ENCODE measurements at places on chromosomes 2 and 18.

- DNase-seq, result no peak
Measured at GRCh38 chr2:234673501-234673900, 176.6 kb upstream of the ARL4C start.

- peak; percentile 25 for DNase-seq
Measured at GRCh38 chr18:36756242-36756641, 72.6 kb downstream of the TPGS2 start.

GRCh38 chr2:140457483-140457882 lies 1673.3 kb downstream of the LRP1B start:
- no peak for DNase-seq

DNA sequence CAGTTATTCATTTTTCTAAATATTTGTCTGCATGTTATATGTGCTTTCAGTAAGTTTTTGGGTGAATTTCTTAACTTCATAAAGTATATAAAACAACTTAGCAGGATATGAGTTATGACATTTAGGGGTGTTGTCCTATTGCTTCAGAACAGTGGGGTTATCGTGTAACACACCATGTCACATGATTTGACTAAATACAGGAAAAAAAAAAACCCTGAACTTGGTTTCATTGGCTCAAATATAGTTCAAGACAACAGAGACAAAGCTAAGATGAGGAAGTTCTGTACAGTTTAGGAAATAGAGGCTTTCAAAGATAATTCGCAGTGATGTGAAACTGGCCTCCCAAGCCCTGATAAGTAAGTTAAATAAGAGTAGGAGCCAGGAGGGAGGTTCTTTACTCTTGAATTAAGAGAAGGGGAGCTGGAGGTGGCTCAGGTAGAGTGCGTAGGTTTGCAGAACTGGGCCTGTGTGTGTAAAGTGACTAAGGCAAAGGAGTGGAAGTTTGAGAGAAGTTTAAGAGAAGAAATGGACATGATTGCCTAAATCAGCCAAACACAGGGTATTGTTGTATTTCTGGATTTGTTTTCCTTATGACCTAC lies 53.9 kb downstream of the LIMS1 start:
- DNase-seq, result no peak

DNA sequence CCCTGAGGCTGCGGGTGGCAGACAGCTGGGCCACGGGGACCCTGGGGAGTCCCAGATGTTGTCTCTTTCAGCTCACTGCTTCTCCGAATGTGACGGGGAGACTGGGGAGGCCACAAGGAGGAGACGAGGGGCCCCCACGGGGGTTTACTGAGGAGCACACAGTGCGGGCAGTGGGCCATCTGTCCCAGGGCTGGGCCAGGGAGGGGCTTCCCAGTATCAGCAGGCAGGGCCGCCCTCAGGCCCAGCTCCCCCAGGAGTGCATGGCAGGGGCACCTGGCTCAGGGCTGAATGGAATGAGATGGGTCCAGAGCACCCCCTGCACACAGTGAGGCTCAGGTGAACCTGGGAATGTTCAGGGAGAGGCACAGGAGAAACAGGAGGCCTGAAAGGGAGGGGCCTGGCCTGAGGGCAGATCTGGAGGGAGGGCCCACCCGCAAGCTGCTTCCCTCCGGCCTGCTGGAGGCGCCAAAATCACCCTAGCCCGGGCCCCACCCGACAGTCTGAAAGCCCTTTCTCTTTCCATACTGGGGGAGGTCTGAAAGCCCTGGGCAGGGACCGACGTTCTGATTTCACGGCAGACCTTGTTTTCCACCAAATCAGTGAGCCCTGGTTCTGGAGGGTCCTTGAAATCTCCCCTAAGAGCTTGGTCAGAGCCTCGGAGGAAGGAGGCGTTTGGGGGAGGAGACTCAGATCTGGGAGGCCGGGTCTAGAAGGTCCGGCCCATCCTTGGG lies 35.5 kb upstream of the PTMA start:
- peak; percentile 77 for DNase-seq

GRCh38 chr18:68316636-68317035 lies 398.3 kb downstream of the TMX3 start:
- no peak for DNase-seq

GRCh38 chr2:129904532-129905446 lies 74.7 kb upstream of the RAB6C start:
- no peak for DNase-seq

GRCh38 chr2:10700078-10700803 lies 10.5 kb upstream of the NOL10 start:
- no peak for DNase-seq

DNA sequence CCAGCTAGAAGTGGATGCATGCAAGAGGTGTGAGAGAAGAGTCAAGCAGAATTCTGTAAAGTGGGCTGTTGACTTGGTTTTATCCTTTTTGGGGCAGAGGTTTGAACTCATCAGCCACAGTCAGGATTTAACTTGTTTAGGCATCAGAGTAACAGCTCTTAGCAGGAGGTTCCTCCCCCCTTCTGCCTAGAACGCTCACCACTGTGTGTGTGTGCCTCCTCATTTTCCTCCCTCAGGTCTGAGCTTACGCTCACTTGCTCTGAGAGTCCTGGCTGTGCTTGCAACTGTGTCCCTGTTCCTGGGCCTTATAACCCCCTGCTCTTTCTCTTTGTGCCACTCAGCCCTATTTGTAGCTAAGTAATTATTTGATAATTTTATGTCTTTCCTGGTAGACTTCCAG lies 167.9 kb downstream of the TMEM182 start:
- no peak for DNase-seq

DNA sequence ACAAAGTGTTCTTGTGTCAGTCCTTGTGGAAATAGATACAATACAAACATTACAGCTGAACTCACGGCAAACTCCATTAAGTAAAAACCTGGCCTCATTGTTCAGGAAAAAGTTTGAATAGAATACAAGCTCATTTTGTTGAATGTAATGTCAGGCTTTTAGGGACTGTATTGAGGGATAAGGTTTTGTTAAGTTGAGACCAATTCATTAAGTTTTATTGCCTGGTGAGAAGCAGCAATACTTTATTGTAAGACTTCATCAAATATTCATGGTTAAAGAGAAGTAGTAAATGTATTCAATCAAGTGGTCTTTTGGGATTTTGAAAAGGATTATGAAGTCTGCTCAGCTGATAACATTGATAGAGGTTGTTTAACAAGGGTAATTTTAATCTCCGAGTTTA lies 35.4 kb upstream of the METAP1D start:
- DNase-seq, result no peak

GRCh38 chr2:165011199-165011598 lies 55.9 kb upstream of the SLC38A11 start:
- no peak for DNase-seq

- DNase-seq, result no peak
Measured at GRCh38 chr18:13287372-13287771, 68.8 kb downstream of the LDLRAD4 start.

GRCh38 chr2:142603759-142604158 lies 273.7 kb upstream of the KYNU start:
- no peak for DNase-seq

DNA sequence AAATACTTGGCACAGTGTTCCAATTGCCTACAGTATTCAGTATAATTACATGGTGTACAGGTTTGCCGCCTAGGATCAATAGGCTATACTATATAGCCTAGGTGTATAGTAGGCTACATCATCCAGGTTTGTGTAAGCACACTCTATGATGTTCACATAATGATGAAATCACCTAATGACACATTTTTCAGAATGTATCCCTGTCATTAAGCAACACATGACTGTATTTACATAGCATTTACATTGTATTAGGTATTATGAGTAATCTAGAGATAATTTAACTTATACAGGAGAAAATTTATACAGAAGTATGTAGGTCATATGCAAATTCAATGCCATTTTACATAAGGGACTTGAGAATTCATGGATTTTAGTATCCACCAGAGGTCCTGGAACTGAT lies 35.4 kb downstream of the SCN7A start:
- no peak for DNase-seq

DNA sequence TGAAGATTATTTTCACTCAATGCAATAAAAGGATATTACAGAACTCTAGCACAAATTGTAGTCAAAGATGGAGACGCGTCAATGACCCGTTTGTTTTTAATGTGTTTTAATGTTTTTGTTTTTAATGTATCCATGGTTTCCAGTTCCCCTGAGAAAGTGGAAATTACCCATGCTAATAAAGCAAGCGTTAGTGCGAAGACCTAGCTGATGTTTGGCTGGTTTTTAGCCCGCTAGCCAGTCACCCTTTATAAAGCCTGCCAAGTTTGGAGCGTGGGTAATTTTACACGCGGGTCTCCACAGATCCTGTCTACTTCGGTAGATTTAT lies 430 bp upstream of the CHMP1B start:
- DNase-seq, result no peak

- no peak for DNase-seq
Measured at GRCh38 chr2:221529943-221530652, 42.0 kb downstream of the EPHA4 start.

- DNase-seq, result no peak
Measured at GRCh38 chr18:11283479-11284161, 134.3 kb upstream of the PIEZO2 start.

DNA sequence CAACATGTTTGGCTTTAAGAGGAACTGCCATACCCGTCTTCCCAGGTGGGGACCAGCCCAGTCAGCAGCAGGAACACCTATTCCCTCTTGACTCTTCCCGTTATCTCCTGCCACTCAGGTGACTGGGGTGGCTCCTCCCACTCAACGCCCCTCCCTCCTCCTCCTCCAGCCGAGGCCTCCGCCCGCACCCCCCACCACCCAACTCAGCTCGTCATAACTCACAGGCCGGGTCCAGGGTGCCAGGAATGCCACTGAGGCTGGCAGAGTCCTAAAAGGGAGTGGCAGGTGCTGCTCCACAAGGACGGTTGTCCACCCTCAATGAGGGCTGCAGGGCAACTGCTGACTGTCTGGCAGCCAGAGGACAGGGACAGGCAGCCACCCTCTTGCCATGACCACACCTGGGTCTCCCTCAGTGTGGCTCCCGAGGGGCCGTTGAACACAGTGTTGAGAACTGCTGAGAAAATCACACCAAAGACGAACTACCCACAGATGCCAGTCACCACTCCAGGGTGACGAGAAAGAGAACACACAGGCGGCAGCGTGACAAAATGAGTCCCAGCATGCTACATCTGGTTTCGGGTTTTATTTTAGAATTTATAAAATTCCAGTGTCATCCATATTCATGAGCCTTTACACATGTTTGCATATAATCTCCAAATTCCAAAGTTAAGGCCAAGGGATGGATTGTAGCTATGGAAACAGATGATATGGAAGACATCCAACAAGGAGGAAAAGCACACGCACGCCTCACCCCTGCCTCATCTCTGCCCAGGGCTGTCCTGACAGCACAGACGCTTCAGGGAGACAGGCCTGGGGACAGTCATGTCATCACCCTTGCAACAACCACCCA lies 38.5 kb downstream of the ANO7 start:
- no peak for DNase-seq

GRCh38 chr2:165440367-165440766 lies 29.1 kb upstream of the CSRNP3 start:
- no peak for DNase-seq

GRCh38 chr2:121903037-121903689 lies 147.7 kb downstream of the TSN start:
- DNase-seq, result peak; percentile 28

GRCh38 chr2:179272406-179273192 lies 8.0 kb upstream of the SESTD1 start:
- no peak for DNase-seq

DNA sequence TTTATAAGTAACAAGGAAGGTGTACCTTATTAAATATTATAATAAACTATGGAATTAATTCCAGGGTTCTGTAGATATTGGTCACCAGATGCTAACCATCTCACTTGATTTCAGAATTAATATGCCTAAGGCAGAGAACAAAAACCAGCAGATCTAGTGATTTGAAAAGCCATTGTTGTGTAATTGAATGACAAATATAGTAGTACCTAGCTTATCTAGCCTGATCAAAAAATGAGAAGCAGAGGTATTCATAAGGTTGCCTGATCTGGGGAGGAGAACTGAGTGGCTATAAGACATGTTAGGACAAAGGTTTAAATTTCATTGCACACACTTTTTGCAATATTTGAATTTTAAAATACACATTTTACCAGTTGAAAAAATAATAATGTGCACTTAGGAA lies 132.0 kb upstream of the UBE2E3 start:
- no peak for DNase-seq

- DNase-seq, result no peak
Measured at GRCh38 chr18:69980509-69980908, 32.8 kb upstream of the CD226 start.

- peak; percentile 58 for DNase-seq
Measured at GRCh38 chr18:48563027-48563426, 24.2 kb downstream of the CTIF start.

DNA sequence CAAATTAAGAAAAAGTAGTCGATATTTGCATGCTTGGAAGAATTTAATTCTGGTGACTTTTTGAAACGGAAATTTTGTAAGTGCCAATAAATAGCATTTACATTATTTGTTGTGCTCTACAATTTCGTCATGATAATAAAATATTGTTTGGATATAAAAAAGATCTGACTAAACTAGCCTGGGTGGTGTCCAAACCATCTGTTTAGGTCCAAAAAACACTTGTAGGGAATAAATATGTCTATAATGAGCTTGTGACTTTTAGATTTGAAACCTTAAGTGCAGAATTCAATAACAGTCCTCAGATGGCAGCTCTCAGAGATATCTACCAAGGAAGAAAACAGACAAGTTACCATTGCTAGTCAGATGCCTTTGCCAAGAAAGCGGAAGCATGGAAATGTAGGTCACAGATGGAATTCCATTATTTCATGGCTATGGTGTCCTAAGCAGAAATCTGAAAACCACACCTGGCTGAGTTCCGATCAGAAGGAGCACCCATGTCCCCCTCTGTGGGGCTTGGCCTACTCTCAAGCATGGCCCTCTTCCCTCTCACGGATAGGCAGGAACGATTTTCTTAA lies 731.1 kb downstream of the RNF144A start:
- no peak for DNase-seq

DNA sequence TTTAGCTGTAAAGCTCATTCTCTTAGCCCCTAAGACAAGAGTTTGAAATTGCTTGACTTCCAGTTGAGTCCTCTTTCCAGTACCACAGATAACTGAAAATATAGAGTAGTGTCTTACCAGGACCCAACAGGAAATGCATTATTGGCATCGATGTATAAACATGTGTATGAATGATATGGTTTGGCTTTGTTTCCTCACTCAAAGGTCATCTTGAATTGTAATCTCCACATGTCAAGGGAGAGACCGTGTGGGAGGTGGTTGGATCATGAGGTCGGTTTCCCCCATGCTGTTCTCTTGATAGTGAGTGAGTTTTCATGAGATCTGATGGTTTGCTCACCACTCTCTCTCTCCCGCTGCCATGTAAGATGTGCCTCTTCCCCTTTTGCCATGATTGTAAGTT lies 745.0 kb downstream of the TMEM182 start:
- DNase-seq, result no peak

GRCh38 chr2:38653380-38653714 lies 12.6 kb upstream of the GALM start:
- no peak for DNase-seq

- no peak for DNase-seq
Measured at GRCh38 chr2:199754766-199755165, 96.2 kb downstream of the FTCDNL1 start.

- peak; percentile 35 for DNase-seq
Measured at GRCh38 chr2:174683392-174683759, 80.9 kb downstream of the CHRNA1 start.

Data from MG63 (cell line).